Heart left ventricle (tissue), 16 donors: ENCODE measurements at places on chromosomes 16 and 17. TPM values are rescaled to one million over a fixed set of nuclear protein-coding genes. Genes with fewer than 3 reads are reported as not detected.

The DOC2A gene
- total RNA-seq = 0.92 TPM

The KRT25 gene
- not detected for total RNA-seq

The TBC1D3 gene
- total RNA-seq = not detected

DNA sequence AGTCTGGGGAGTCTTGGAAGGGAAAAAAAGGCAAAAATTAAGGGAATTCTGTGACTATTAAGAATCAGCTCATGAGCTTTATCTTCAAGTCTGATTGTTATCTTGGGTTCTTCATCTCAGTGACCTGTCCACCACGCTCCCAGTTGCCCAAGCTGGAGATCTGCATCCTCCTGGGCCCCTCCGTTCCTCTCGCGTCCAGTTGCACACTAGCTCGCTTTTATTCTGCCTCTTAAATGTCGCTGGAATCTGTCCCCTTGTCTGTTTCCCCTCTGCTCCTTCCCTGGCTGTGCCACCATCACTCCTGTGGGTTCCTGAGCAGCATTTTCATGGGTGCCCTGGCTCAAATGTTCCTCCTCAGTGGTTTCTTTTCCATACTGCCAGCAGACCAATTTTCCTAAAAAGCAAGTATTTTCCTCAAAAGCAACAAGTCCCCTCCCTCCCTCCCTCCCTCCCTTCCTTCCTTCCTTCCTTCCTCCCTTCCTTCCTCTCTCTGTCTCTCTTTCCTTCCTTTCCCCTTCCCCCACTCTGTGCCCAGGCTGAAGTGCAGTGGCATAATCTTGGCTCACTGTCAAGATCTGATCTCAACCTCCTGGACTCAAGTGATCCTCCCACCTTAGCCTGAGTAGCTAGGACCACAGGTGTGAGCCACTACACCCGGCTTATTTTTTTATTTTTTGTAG is 1.4 kb downstream of the ENDOV start:
- H3K27ac ChIP-seq = no peak overlapping the region
- H3K36me3 ChIP-seq = peaks cover 16% of the 10 kb centered on the region
- peak overlapping the region; percentile 63 for H3K4me3 ChIP-seq
- no peak for DNase-seq
- H3K4me1 ChIP-seq = peaks cover 24% of the 10 kb centered on the region

DNA sequence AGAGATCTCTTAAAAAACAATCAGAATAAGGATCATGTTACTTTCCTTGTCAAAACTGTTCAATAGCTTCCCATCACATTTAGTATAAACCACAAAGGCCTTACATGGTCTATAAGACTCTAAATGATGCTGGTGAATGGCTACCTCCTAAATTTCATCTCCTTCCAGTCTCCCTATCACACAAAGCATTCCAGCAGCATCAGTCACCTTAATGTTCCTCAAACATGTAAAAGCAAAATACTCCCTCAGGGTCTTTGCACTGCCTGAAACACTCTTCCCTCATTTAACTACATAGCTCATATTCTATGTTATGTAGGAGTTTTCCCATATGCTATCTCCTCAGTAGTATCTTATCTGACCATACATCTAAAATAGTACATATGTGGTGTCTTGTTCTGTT is 53.5 kb upstream of the INTS2 start:
- H3K27ac ChIP-seq = no peak overlapping the region
- H3K27me3 ChIP-seq = no peaks in the 10 kb centered on the region
- no peaks in the 10 kb centered on the region for H3K36me3 ChIP-seq
- H3K4me1 ChIP-seq = no peaks in the 10 kb centered on the region
- H3K4me3 ChIP-seq = no peak overlapping the region

GRCh38 chr16:9027070-9027799 is 63.5 kb upstream of the USP7 start:
- no peak overlapping the region for H3K4me3 ChIP-seq
- H3K4me1 ChIP-seq = no peaks in the 10 kb centered on the region
- no peaks in the 10 kb centered on the region for H3K27me3 ChIP-seq
- no peak for DNase-seq
- no peak overlapping the region for H3K27ac ChIP-seq

DNA sequence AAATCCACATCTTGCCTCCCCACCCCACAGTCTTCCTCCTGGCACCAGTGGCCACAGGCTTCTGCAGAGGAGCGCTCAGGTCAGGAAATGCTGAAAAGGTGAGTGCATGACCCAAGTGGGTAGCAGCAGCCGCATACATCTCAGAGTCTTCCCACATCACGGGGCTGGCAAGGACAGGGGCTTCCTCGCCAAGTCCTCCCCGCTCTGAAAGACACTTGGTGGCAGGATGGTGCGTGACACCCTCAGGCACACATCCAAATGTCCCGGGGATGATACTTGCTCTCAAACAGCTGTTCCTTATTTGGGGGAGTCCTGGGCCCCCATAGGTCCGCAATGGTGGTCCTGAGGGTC is 8.8 kb upstream of the SLC16A5 start:
- DNase-seq = no peak
- H3K4me3 ChIP-seq = no peak overlapping the region
- H3K27me3 ChIP-seq = no peaks in the 10 kb centered on the region
- H3K27ac ChIP-seq = peak overlapping the region; percentile 79
- no peaks in the 10 kb centered on the region for H3K36me3 ChIP-seq

- H3K4me1 ChIP-seq = no peaks in the 10 kb centered on the region
- H3K27me3 ChIP-seq = peaks cover 5% of the 10 kb centered on the region
- H3K27ac ChIP-seq = no peak overlapping the region
- H3K4me3 ChIP-seq = no peak overlapping the region
- no peaks in the 10 kb centered on the region for H3K36me3 ChIP-seq
Observed at GRCh38 chr17:34361478-34362061, 1.5 kb downstream of the CCL1 start.

- peak overlapping the region; percentile 79 for H3K27ac ChIP-seq
- H3K4me1 ChIP-seq = peaks cover 80% of the 10 kb centered on the region
- peaks cover 30% of the 10 kb centered on the region for H3K36me3 ChIP-seq
- H3K27me3 ChIP-seq = no peaks in the 10 kb centered on the region
Observed at GRCh38 chr17:29585080-29585751, 4.2 kb downstream of the GIT1 start.

DNA sequence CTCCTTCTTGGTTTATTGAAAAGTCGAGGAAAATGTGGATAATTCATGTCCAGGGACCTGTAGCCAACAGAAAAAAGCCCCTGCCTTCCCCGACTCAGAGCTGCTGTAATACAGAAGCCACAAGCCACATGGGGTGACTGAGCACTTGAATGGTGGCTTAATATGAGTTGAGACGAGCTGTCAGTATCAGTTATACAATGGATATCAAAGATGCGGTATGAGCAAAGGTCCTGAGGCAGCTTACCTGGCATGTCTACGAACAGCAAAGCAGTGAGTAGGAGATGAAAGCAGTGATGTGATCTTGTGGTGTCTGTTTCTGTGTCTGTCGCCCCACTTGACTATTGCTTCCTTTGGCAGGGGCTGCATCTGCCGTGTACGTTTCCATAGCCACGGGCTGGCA is 12.2 kb upstream of the RMI2 start:
- no peak for DNase-seq
- no peak overlapping the region for H3K4me3 ChIP-seq
- no peak overlapping the region for H3K27ac ChIP-seq
- H3K4me1 ChIP-seq = peaks cover 13% of the 10 kb centered on the region

- DNase-seq = no peak
- no peak overlapping the region for H3K27ac ChIP-seq
Observed at GRCh38 chr17:46989637-46990431, 10.8 kb upstream of the RPRML start.
